ENCODE measurements at places on chromosomes 1 and 21.

- DNase-seq: no peak
Observed at GRCh38 chr1:58570817-58571216, 6.2 kb downstream of the TACSTD2 start.

DNA sequence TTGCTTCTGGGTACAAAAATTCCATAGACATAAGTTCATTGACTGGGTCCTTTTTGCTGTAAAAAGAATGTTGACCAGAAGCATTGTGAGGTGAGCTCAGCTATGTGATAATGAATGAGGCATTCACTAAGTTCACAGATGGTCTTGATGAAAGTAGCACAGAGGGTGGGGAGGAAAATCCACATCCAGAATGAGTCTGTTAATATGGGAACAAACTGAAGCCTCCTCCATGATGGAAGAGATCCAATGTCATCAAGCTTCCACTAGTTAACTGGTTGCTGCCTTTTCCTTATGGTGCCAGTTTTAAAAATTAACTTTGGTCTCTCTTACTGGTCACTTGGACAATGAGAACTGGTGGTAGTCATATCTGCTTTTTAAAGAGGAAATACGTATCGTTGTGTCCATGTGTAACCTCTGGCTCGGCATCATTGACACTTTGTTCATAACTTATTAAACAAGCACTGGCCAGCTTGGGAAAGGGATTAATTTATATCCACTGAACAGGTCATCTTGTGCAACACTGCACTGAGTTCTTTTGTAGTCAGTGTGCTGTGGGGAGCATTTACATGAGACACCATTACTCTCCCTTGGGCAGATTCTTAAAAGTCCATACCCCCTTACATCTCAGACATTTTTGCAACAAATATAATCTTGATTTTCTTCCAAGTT is 88.6 kb downstream of the ADAMTS1 start:
- DNase-seq: no peak

- DNase-seq: no peak
Observed at GRCh38 chr1:207455183-207455754, 1.1 kb downstream of the CR2 start.

- no peak for DNase-seq
Observed at GRCh38 chr1:212935387-212935981, 14.9 kb upstream of the VASH2 start.

- DNase-seq: no peak
Observed at GRCh38 chr1:32863218-32863880, 7.4 kb downstream of the FNDC5 start.

DNA sequence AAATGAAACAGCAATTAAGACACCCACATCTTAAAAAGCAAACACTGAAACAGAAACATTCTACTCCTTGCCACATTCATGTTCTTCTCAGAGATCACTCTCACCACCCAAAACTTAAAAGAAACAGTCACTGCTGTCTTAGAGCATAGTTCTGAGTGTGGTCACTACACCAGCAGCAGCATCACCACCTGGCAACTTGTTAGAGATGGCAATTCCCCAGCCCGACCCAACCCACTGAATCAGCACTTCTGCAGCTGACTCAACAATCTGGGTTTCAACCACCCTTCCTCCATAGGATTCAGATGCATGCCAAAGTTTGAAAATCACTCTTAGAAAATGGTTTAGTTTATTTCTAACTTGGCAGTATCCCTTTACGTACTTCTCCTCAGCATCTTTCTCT is 126.1 kb downstream of the CDC42BPA start:
- DNase-seq: no peak

GRCh38 chr1:102884238-102884637 is 224.1 kb downstream of the COL11A1 start:
- DNase-seq: no peak

DNA sequence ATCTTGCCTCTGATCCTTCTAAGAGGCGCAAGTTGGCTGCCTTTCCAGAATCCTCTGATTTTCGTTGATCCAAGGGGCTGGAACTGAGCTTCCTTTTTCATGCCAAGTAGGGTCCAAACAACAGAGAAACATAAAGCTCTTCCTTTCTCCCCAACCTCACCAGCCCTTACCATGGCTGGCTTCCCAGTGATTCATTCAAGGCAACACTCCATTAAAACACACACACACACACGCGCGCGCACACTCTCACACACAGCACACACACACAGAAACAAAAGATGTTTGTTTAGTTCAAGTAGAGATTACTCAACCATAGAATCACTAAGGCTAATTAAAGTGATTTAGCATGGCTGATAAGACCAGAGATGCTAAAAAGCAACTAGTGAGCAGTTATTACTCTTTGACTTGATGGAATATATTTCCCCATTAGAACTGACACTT is 13.0 kb upstream of the GUCA2A start:
- no peak for DNase-seq

GRCh38 chr1:216425577-216425976 is 2.3 kb upstream of the USH2A start:
- DNase-seq: no peak

DNA sequence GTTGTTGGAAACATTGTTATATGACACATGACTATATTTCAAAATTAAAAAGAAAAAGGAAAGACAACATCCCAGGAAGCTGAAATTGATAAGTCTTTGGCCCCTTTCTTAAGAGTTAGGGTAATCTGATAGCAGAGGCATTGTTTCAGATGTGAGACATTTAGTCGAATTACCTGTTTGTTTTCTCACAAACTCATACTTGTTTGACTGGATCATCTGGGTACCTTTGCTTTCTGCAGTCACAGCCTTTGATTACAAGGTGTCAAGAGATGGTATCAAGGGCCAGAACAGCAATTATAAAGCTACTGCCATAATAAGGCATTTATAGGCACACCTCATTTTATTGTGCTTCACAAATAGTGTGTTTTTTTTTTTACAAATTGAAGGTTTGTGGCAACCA is 136.3 kb downstream of the DUSP10 start:
- DNase-seq: no peak

GRCh38 chr1:164498792-164499191 is 60.2 kb upstream of the PBX1 start:
- no peak for DNase-seq
